ENCODE measurements at places on chromosomes 6 and 20.

DNA sequence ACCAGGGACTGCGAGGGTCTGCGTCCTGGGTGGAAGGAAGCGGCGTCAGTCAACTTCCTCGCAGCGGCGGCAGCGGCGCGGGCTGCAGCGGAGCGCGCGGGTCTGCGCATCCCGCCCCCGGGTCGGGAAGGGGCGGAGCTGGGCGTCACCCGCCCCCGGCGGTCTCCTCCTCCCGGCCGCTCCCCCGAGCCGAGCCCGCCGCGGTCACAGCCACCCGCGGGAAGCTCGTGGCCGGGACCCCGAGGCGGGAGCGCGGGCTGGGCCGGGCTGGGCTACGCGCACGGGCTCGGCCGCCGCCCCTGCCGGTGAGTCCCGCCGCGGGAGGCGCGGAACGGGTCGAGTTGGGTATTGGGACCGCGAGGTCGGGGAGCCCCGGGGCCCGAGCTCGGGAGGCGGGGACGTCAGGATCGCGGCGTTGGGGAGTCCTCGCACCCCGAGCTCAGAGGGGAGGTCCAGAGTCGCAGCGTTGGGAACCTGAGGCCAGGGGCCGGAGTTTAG, at the start of gene PAQR8:
Gene PAQR8, plus strand, starts transcription at position 207 of the 498 bp plus-strand sequence. CDS start 41,063 bp downstream, outside the sequence.
- DNase-seq, result peak; percentile 93

- DNase-seq, result no peak
Observed at GRCh38 chr6:138815221-138815620, 19.3 kb downstream of the ECT2L start.

GRCh38 chr6:75550544-75551167, 51.0 kb upstream of the SENP6 start:
- no peak for DNase-seq

DNA sequence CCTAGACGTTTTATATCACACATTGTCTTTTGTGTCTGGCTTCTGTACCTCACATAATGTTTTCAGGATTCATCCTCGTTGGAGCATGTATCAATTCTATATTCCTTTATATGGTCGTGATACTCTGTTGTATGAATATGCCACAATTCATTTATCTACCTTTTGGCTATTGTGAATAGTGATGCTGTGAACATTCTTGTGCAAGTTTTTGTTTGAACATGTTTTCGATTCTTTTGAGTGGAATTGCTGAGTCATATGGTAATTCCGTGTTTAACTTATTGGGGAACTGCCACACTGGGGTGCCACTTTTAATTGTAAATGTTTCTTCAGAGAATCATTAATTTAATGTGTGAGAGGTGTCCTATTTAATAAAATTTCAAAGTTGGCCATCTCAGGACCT, 101.2 kb downstream of the SLC35B3 start:
- DNase-seq, result no peak

GRCh38 chr6:4599924-4600323, 176.3 kb upstream of the CDYL start:
- DNase-seq, result no peak

- no peak for DNase-seq
Observed at GRCh38 chr20:16777126-16777525, 29.0 kb downstream of the OTOR start.

DNA sequence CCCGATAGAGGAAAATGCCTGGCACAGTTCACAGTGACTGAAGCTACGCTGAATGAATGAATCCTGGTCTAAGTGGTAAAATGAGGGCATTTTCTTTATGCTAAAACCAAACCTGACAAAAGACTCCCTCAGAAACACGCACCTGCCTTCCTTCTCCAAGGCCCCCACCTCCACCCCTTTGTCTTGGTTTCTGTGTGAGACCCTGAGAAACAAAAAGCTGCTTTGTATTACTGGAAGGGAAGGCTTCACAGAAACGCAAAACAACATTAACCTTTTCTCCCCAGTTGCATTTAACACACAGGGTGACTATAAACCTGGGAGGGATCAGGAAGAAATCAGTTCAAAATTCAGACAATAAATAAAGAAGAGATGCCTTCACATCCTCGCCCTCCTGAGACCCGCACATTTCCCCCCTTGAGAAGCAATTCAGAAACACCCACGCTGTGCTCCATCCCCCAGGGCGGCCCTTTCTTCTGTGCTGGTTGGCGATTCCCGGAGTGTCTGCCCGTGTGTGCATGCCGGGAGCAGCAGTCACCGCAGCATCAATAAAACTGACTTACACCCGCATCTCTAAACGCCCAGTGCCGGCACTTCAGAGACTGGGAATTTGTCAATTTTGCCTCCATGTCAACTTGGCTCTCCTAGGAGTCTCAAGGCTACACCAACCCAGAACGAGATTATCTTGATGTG, 67.2 kb upstream of the TRAF3IP2 start:
- no peak for DNase-seq

GRCh38 chr20:23875606-23876237, 3.8 kb downstream of the CST5 start:
- no peak for DNase-seq
